IPS DF 19.7 (cell line): ENCODE measurements at places on chromosomes 4 and X.

DNA sequence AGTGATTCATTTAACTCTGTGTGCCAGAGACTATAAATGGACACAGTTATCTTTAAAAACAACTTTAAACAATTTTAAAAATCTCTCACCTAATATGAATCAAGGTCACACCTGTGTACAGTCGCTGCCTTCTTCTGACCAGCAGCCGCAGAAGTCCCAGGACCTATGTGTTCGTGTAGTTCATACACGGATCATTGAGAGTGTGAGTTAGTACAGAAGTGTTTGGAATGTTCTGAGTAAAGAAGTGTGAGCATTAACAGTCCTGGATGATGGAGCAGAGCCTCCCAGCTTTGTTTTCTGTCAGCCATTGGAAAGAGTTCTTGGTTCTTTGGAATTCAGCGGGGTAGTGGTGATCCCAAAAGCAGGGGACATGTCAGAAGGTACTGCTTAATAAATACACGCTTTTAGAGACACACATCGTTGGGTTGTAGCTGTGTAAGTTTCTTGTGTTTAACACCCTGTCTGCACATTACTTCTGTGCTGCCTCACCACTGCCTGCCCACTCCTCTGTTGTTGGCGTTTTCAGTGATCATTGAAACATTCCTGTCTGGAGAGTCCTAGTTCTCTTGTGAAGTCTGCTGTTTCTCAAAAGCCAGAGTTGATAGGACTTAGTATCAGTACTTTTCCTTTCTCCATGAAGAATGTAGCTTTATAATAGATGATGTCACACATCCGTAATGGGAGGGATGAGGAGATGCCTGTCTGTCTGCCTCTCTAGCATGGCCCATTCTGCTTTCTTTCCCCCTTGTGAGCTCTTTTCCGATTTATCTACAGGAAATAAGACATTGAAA, 90.6 kb downstream of the PTTG2 start:
- DNase-seq, result no peak

DNA sequence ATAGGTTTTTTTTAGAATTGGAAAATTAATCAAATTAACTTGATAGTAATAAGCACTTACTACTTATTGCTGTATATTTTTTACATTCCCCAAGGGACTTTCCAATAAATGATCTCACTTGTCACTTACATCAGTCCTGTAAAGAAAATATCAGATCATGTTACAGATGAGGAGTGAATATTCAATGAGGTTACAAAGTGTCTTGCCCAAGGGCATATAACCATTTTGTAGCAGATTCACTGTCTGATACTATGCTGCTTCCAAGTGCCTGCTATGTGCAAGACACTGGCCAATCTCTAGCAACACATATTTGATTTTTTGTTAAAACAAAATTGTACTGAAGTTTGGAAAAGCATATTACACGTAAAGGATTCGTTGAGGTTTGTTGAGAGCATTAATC, 1287.7 kb downstream of the FAM133A start:
- DNase-seq, result no peak

DNA sequence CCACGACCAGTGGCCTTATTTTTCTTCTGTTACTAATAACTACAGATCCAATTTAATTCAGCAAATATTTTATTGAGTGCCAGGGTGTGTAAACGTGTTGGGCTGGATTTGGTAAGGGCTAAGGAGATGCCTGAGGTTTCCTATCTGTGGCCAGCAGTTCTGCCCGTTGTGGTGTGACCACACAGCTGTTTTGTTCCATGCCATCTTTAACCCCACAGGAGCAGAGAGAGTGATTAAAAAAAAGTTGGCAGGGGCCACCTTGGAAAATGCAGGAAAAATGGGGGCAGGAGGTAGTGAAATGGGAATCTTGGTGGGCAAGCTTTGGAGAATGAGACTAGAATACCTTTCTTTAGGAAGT, 1.1 kb downstream of the PLAC8 start:
- no peak for DNase-seq

DNA sequence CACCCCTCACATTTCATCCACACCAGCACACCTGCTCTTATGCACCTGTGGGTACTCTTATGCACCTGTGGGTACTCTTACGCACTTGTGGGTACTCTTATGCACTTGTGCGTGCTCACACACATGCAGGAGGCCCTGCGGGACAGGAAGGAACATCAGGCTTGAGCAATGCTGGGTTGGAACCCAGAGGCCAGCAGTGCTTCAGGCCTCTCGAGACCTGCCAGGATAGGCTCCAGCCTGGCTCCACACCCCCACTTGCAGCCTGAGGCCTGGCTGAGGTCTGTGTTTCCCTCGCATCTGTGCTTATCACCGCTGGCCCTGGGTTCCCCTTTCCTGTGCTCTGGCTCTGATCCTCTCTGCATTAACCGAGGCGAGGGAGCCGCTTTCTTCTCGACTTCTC, 34.7 kb downstream of the SORCS2 start:
- no peak for DNase-seq

DNA sequence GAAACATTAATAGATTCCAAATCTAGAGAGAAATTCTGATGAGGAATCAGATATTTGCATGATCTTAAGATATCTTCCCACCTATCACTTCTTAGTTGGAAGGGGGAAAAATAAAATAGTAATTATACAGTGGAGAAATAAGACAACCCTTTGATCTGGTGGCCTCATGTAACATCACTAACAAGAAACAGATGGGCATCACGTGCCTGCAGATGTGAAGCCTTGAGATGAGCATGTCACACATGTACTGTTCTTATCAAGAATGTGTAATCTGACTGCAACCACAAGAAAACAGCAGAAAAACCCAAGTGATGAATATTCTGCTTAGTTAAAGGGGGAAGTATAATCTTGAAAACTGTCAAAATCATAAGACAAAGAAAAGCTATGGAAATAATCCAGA, 31.4 kb upstream of the NKX6-1 start:
- no peak for DNase-seq

GRCh38 chr4:165953181-165953580, 80.1 kb downstream of the TLL1 start:
- no peak for DNase-seq

GRCh38 chr4:54958236-54958635, 167.2 kb downstream of the KDR start:
- no peak for DNase-seq

- no peak for DNase-seq
Measured at GRCh38 chr4:80540785-80541469, 205.4 kb downstream of the CFAP299 start.

DNA sequence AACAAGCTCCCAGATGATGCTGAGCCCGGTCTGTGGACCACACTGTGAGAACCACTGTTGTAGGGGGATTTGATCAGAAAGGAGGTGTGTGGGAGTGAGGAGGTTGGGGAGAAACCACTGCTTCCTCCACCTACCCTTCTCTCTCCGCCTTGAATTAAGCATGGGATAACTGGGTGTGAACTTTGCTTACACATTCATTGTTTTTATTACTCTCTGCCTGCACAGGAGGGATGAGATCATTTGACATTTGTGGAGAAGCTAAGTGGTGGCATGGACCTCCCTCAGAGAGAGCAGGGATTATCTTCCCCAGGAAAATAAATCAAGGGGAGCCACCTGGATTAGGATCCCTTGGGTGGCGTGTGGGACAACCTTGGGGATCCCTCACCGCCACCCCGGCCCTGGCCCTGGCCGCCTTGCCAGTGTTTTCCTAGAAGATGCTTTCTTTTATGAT, 212.1 kb upstream of the ATP6AP2 start:
- no peak for DNase-seq
